ENCODE measurements at places on chromosomes 6 and 20. TPM values are rescaled to one million over a fixed set of nuclear protein-coding genes. Genes with fewer than 3 reads are reported as not detected.

SRPK1 gene
- total RNA-seq, result 30.8 TPM

B4GALT5 gene
- total RNA-seq, result 33.1 TPM

NKAPL gene
- total RNA-seq, result under 0.01 TPM

DNA sequence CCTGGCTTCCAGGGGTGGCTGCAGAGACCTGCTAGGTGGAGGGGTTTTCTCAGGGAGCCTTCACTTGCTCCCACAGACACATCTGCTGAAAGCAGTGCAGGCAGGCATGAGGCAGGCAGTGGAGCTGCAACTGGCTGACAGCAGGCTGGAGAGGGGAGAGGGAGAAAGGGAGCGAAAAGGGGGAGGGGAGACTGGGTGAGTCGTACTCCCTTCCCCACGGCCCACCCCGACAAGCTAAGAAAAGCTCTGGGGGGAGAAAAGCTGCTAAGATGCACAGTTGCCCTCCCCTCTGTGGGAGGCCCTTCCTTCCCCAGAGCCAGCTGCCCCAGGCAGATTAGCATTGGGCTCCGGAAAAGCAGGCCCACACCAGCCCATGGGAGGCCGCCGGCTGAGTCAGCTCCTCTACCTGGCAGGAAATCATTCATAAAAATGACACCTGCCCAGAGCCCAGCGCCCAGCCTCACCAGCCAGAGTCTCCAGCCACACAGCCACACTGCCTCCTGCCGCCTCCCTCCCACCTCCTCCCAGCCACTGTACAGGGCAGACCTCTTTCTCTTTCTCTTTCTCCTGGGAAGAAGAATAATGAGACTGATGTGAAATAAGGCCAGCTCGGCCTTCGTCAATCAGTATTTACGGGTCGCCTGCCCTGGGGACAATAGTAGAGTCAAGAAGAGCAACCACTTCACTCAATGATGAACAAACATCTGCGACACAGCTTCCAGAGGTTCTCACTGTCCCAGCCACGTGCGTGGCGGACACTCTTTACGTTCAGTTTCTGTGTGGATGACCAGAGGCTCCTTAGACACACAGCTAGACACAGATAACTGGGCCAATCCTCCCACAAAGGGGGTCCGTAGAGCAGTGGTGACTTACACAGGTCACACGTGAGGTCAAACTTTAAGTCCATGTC lies 7.7 kb upstream of the C20orf203 start:
- peak; percentile 68 for DNase-seq

GRCh38 chr6:21955951-21956350 lies 340.9 kb downstream of the PRL start:
- no peak for DNase-seq

- no peak for DNase-seq
Measured at GRCh38 chr6:79301290-79301689, 66.8 kb upstream of the HMGN3 start.

GRCh38 chr6:133504761-133505160 lies 263.6 kb downstream of the EYA4 start:
- no peak for DNase-seq

GRCh38 chr6:89260832-89261231 lies 43.7 kb upstream of the GABRR1 start:
- DNase-seq, result peak; percentile 41

DNA sequence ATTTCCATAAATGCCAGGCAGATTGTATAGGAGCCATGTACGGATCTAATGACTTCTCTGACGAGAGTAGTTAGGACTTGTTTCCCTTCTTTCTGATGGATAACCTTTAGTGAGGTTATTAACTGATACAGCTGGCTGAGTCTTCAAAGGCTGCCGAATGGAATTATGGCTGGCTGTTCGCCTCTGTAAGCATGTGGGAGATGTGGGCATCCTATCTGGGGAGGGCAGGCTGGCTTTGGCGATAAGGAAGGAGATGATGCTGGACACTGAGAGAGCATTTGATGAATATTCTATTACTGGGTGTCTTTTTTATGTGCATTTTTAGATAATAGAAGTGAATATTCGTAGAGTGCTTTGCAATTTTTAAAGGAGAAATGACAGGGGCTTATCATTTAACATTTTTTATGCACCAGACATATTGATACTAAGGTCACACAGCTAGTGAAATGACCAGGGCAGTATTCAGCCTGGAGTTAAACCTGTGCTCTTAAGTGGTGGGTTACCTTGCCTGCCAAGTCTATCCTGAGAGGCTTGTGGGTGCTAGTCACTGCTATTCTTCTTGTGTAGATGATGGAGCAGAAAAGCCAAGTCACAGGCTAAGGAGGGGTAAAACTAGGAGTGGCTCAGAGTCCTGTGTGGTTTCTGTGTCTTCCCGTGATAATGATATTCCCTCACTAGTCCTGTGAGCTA lies 3.1 kb downstream of the PBOV1 start:
- DNase-seq, result no peak
